Type B pancreatic cell (in vitro differentiated cells): ENCODE measurements at places on chromosomes 7 and 10.

DNA sequence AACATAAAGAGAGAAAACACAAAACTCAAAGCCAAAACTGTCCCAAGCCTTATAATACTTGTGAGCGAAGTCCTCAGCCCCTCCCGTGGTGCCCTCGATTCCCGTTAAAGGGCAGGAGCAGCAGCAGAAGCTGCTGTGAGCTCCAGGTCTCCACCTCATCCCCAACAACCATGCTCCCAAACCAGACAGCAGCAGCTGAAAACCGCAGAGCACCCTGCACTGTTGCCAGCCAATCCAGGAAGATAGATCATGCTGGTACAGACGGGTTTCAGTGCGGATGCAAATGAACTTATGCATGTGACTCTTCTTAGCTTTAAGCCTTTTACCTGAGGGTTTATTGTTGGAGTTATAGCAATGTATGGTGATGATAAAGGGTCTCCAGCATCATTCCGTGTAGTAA is 97.9 kb downstream of the DNAJB6 start:
- no peak for DNase-seq

- DNase-seq = no peak
These were observed 1.3 kb downstream of the IFIT2 start for GRCh38 chr10:89303161-89303560.

DNA sequence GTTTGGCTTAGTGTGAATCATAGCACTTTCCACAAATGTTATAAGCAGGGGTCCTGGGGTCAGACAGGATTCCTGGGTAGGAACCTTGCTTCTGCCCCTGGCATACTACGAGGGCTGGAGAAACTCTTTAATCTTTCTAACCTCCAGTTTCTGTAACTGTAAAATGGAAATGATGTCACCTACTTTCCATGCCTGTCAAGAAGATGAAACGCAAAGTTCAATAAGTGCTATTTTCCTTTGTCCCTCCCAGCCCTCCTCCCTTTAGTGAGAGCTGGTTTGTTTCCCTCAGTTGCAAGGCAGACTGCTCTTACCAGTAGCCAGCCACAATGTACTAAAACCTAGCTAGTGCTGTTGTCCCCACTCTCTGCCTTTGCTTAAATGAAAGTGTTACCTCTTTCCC is 117.1 kb upstream of the HPS1 start:
- DNase-seq = no peak

DNA sequence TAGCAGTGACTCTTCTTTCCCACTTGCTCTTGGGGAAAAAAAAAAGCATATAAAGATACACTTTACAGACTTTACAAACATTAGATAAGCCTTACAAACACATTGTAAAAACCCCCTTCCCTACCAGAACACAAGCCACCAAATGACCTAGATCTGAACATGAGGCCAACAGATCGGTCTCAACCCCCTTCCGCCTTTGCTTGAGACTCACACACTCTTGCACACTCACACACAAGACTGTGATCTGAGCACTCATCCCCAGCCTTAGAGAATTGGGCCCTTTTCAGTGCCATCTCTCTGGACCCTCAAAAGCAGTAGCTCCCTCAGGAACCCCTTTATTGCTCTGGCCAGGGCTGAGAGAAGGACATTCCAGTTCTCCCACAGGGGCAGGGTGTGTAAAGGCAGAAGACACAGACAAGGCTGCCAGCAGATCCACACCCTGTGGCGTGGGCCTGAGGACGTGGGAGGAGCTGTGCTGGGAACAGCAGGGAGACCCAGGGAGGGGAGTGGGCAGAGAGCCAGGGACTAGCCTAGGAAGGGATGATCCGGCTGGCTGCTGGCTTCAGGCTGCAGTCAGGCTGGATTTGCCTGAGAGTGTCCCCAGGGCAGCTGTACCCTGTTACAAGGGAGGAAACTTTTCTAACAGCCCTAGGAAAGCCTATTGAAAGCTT is 206.7 kb downstream of the KIAA1217 start:
- DNase-seq = no peak

DNA sequence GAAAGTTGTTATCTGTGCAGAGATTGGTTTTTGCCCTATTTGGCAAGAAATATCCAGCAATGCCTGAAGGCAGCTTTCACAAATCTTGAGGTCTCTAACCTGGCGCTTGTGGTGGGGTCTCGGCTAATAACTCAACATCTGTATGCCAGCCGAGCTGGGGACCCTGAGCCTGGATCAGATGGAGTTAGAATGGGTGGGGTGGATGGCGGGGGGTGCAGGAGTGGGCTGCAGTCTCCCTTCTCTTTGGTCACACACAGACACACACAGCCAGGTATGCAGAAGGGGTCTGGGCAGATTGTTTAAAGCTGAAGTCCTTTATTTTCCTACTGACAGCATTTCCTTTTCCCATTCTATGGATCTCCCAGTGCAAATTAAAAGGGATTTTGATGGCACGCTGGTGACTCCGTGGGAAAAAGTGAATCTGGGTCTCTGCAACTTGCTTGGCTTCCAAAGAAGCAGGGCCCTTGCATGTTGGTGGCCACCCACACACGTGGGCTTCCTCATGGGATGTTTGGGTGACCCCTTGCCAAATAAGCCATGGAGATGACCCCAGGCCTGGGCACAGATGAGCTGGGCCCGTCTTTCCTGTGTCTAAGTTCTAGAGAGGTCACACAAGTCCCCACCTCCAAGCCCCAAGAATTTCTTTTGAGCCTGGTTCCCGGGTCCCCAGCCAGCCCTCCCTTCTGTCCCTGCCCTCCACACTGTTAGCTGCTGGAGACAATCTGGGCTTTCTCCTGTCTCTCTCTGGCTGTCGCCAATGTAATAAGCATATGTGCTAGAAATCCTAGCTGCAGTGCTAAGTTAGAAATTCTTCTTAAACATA is 39.9 kb upstream of the EMX2 start:
- no peak for DNase-seq

- no peak for DNase-seq
These were observed 991.7 kb upstream of the KCND2 start for GRCh38 chr7:119281181-119281846.

- DNase-seq = no peak
These were observed 88.5 kb upstream of the ATP6V0A4 start for GRCh38 chr7:138886501-138886917.

- no peak for DNase-seq
These were observed 16.9 kb upstream of the STMP1 start for GRCh38 chr7:135645296-135645904.

- no peak for DNase-seq
These were observed 350.8 kb downstream of the PLXNA4 start for GRCh38 chr7:132225216-132226030.

- DNase-seq = no peak
These were observed 32.0 kb downstream of the SND1 start for GRCh38 chr7:127683776-127684681.

GRCh38 chr7:91435381-91436059 is 171.3 kb downstream of the FZD1 start:
- DNase-seq = no peak

GRCh38 chr7:36157527-36158320 is 4.7 kb downstream of the EEPD1 start:
- no peak for DNase-seq

DNA sequence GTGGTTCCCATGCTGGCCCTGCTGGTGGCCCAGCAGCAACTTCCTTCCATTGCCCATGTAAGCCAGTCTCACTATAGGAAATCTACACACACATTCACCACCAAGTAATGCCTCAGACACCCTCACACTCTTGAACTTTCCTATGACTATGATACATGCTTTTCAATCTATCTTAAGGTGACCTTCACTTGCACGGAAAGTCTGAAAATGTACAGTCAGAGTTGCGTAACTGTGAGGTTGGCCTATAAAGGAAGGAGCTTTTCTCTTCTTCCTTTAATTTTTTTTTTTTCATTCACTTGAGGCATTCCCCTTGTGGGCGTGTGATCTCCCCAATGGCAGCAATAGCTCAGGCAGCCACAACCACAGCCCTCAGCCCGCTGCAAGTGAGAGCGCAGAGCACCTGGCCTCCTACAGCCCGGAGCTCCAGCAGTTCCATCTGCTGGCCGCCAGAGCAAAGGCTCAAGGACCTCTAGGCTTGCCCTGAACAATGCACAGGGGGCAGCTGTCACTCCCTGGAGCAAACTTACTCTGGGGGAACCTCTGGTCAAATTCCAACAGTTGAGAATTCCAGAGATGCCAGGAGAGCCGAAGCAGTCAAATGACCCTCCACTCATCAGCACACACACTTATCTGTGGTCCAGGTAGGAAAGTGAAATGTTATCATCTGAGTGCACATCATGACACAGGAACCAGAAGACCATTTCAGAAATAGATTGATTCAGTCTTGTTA is 123.1 kb upstream of the ADO start:
- DNase-seq = no peak

- DNase-seq = no peak
These were observed 47.6 kb upstream of the CYP2C8 start for GRCh38 chr10:95116869-95117269.

GRCh38 chr10:115771755-115772154 is 501.3 kb downstream of the GFRA1 start:
- DNase-seq = no peak

GRCh38 chr10:131869344-131869743 is 31.5 kb upstream of the PPP2R2D start:
- no peak for DNase-seq

- DNase-seq = no peak
These were observed 8.1 kb downstream of the PRKRIP1 start for GRCh38 chr7:102404005-102404861.

DNA sequence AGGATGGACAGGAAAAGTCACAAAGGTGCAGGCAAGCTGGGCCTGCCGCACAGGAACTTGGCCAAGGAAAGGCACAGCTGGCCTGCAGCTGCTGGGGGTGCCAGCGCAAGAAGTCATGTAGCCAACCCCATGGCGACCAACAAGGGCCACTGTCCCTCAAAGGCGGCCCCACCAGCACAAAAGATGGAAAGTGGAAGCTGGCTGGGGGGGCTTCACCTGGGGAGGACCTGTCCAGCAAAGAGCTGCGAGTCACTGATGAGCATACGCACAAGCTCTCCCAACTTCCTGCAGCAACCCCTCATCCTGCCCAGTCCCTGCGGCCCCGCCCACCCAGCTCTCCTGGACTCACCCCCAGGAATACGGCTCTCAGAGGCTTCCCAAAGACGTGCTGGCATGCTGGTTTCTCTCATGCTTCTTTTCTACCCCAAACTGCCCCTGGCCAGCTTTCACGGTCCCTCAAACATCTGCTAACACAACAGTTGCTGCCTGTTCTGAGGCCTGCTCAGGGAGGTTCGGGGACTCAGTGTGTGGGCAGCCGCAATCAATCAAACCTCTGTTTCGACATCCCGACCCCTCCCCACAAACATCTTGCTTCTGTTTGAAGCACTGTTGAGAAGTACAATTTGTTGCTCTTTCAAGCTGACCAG is 67.6 kb downstream of the FAM53B start:
- no peak for DNase-seq

DNA sequence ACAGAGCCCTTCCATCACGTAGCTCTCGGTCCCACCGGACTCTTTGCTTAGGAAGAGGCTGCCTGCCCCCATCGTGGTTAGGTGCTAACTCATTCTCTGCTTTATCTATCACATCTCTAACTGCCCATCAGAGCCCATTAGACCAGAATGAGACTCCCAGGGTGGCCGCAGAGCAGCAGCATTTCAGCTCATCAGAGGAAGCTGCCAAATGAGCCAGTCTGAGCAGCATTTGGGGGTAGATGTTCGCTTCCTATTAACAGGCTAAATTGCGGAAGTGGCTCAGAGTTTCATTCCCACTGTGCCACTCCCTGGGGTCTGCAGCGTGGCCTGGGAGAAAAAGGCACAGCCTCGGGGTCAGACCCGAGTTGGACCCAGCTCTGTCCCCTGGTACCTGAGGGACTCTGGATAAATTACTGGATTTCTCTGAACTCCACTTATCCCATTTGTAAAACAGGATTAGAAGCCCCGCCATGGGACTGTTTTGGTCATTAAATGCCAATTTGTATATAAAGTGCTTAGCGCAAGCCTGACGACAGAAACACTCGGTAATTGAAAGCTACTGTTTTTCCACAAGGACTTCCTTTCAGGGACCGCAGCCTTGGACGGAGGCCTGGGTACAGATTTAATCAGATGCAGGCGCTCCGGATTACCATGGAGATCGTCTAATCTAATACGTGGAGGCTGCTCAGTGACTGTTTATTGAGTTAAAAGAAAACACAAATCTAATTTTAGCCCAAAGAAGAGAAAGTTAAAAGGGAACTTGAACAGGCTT is 73.8 kb upstream of the PRLHR start:
- DNase-seq = no peak

DNA sequence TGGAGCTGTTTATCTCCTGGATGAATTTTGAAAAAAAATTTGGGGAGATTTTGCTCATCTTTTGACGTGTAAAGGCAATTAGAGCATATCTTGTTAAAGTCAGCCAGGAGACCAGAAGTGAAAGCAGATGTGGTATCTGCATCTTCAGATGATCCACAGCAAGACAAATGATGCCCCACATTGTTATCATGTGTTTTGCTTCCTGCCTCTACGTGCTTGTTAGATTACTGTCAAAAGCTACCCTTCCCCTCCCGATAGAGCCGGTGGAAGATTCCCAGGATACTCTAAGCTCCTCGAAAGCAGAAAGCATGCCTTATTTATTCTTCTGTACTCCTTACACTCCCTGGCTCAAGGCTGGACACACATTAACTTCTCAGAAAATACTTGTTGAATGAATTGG is 12.9 kb downstream of the COL17A1 start:
- DNase-seq = peak; percentile 1

DNA sequence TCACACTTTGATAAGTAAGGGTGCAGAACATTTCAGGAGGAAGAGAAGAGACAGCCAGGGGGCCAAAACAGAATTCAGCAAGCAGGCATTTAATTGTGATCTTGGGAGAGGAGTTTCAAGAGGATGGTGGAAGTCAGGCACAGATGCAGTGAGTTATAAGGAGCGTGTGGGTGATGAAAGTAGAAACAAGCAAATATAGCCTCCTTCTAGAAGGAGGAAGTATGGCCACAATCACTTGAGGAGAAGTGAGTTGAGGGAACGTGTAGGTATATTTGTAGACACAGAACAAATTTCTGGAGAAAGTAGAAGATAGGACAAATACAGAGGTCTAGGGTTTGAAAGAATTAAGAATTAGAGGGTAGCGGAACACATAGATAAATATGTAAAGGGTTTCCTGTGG is 165.8 kb downstream of the CACNB2 start:
- no peak for DNase-seq

GRCh38 chr7:65992526-65992925 is 10.5 kb upstream of the GUSB start:
- no peak for DNase-seq

DNA sequence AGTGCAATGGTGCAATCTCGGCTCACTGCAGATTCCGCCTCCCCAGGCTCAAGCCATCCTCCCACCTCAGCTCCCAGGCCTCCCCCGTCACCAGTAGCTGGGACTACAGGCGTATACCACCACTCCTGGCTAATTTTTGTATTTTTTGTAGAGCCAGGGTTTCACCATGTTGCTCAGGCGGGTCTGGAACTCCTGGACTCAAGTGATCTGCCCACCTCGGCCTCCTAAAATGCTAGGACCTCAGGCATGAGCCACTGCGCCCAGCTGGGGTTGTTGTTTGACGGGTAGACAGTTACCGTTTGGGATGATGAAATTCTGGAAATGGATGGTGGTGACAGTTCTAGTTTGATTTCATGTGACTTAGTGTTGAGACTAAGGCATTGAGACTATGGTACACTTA is 15.3 kb downstream of the CALML3 start:
- no peak for DNase-seq

GRCh38 chr10:104903433-104903832 is 262.3 kb downstream of the SORCS3 start:
- DNase-seq = no peak
